ENCODE measurements at places on chromosomes 12 and 14.

GRCh38 chr14:51448831-51449670 is 202.7 kb upstream of the FRMD6 start:
- DNase-seq = peak; percentile 79

GRCh38 chr14:23827100-23827892 is 126.3 kb upstream of the DHRS4 start:
- DNase-seq = no peak

- no peak for DNase-seq
Measured at GRCh38 chr12:52020539-52021336, 14.0 kb downstream of the TAMALIN start.

- no peak for DNase-seq
Measured at GRCh38 chr12:73892201-73892600, 645.4 kb upstream of the ATXN7L3B start.

DNA sequence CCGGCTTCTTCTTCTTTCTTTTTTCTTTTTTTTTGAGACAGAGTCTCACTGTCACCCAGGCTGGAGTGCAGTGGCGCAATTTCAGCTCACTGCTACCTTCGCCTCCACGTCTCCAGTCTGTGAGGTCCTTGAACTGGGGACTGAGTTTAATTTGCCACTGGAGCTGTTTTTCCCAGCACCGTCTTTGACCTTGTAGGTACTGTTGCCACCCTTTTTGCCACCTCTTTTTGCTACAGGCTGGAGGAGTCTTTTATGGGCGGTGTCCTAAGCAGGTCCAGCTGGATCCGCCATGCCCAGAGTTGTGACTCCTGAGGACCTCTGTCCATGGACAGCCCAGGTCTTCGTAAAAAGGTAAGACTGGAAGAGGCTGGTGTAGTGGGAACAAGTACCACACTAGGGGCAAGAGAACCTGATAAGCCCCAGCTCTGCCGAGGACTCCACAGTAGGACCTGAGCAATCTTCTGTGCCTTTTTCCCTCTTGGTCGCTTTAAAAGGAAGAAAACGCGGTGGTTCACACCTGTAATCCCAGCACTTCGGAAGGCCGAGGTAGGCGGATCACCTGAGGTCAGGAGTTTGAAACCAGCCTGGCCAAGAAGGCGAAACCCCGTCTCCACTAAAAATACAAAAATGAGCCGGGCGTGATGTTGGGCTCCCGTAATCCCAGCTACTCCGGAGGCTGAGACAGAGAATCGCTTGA is 946 bp downstream of the RNU4-2 start:
- DNase-seq = peak; percentile 38

GRCh38 chr12:57934819-57935218 is 6.5 kb upstream of the ATP23 start:
- no peak for DNase-seq
